Esophagus squamous epithelium (tissue), 5 donors: ENCODE measurements at places on chromosomes 7 and 10. TPM values are rescaled to one million over a fixed set of nuclear protein-coding genes. Genes with fewer than 3 reads are reported as not detected.

DNA sequence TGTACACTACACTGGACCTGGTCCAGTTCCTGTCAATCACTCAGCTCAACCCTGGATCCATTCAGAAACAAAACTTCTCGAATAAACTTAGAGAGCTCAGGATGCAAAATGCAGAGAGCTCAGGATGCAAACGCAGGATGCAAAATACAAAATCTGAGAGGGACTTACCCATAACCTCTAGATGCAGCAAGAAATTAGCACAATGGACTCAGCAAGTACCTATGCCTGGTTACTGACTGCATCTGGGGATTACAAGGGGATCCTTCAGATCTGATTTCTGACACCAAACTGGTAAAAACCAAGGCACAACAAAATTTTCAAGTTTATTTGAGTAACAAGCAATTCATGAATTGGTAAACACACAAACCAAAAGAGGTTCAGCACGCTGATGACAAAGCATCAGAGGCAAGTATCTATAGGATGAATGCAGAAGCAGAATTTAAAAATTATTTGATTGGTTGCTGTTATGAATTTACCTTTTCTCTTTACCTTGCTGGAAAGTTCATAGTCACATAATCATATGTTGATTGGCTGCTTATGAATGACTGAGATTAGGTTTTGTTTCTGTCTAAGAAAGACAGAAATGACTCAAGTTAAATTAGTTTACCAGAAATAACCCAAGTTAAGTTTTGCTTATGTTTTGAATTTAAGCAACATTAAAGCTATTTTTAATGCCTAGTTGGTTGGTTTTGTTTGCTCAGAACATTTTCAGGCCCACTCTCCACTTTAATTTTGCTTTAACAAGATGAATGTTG lies 11.4 kb downstream of the GIMAP6 start:
- no peak for DNase-seq

DNA sequence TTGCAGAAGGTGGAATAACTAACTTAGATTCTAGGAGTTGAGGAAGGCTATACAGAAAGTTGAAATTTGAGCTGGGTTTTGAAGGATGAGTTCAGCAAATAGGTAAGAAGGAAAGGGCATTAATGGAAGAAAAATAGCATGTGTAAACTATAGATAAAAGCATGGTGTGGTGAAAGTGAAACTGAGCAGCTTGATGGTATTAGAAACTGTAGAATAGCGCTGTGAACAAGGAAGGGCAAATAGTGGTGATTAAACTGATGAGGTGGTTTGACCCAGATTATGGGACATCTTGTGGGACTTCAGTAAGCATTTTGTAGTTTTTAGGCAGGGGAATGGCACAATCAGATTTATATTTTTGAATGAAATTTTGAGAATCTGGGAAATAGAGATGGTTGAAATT lies 90.5 kb downstream of the EXOC6 start:
- no peak for DNase-seq

GRCh38 chr7:38740041-38740440 lies 108.9 kb upstream of the AMPH start:
- DNase-seq, result no peak

GRCh38 chr7:52501696-52502095 lies 533.7 kb upstream of the POM121L12 start:
- DNase-seq, result no peak

DNA sequence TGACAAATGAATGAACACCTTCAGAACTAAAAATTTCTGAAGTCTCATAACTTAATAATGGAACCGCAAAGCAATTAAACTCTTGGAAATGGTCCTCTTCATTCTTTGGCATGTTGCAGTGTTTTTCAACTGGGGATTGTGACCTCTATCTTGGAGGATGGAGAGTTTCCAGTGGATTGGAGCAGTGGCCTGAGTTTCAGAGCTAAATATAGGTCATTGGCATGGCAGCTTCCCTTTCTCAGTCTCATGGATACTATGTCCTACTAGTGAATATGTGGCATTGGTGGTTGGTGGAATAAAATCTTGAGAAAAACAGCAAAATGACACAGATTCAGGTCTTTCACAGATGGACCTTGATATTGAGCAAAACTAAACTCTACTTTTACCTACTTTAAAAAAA lies 24.1 kb upstream of the EPC1 start:
- no peak for DNase-seq

DNA sequence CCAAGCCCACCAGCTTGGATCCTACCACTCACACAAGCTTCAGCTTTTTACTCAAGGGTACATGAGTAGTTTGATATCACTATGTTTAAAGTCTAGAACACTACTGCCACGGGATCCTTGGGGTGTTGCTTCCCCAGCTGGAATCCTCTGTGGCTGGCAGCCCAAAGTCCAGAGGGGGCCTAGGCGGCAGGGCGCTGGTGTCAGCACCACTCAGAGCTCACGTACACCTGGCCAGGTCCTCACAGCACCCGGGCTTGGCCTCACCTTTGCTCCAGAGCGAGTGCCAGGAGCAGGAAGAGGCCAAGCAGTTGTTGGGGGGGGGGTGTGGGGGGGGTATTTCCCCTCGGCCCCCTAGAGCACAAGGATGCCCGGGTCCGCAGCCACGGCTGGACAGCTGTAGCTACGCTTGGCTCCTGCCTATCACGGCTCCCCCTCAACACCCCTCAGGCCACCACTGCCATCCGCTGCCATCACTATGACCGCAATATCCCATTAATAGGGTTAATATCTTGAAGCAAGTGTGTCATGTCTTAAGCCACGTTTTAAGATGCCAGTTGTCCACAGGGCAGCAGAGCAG lies 17.0 kb downstream of the ZDHHC6 start:
- DNase-seq, result no peak

DNA sequence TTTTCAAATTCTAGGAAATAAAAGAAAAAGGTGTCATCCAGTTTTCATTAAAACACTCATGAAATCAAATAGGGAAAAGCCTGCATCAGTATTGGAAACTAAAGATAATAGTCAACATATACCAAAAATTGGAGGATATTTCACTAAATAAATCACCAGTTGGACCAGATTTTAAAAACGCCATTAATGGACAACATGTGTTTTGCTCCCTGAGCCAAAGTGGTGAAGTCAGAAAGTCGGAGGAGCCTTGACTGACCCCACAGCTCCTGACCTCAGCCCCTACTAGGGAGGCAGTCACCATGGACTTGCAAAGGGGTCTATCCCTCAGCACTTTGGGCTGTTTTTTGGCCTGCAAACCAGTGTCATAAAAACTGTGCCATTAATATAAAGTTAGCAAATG lies 98.3 kb upstream of the SEC61G start:
- no peak for DNase-seq

DNA sequence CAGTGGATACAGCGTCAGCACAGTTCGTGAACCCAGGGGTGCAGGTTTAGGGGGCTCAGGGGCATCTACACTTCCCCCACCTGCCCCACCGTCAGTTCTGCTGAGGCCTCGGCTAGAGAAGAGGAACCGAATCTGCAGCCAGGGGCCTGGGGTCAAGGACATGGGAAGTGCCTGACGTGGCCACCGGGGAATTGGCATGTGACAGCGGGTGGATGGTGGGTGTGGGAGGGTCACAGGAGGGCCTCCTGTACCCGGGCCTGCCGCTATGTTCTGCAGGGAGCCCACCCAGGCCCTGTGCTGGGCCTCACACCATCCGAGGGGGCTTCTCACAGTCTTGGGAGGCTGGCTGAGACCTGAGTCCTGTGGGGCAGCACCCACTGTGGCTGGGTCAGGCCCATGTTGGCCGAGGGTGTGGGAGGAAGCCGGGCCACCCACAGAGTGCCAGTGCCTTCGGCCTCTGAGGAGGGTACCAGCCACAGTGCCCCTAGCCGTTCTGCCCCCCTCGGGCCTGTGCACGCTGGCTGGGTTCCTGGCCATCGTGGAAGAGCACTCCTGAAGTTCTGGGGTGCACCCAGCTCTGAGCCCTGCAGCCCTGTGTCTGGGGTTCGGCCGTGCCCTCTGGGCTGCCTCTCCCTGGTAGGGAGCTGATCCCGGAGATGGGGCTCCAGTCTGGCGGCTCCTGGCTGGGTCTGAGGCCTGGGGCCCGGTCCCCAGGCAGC lies 5.9 kb downstream of the TTYH3 start:
- DNase-seq, result peak; percentile 38

DNA sequence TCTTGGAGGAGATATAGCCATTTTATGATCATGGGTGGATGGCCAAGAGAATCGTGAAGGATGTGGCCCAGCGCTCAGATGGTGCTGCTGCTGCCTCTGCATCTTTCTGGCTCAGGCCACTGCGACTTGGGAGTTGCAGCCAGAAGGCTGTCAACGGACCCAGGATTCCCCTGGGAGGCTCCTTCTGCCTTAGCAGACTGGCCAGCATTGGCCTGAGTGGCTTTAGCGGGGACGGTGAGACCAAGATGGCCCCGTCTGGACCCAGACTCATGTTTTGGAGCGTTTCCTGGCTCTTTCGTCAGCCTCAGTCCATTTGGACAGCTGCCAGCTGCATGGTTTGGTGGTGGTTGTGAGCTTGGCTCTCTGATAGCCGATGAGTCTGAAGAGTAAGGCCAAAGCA lies 97.2 kb downstream of the GALNT17 start:
- DNase-seq, result no peak

- DNase-seq, result no peak
Observed at GRCh38 chr10:71067098-71067740, 145.2 kb upstream of the UNC5B start.

DNA sequence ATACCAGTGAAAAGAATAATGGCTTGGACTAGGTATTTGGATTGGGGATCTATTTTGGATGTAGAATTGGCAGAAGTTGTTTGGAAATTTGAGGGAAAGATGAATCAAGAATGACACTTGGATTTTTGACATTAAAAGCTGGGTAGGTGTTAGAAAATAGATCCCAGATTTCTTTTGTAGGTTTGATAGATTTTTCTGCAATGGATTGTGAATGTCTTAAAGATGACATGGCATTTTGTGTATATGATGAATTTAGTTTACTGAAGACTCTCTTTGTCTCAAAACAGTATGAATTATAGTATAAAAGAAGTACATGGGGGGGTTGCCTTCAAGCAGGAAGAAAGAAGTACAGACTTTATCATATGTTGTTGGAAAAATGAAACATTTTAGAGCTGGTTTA lies 75.8 kb downstream of the MPLKIP start:
- DNase-seq, result no peak

- no peak for DNase-seq
Observed at GRCh38 chr10:120793088-120793487, 58.1 kb upstream of the WDR11 start.

DNA sequence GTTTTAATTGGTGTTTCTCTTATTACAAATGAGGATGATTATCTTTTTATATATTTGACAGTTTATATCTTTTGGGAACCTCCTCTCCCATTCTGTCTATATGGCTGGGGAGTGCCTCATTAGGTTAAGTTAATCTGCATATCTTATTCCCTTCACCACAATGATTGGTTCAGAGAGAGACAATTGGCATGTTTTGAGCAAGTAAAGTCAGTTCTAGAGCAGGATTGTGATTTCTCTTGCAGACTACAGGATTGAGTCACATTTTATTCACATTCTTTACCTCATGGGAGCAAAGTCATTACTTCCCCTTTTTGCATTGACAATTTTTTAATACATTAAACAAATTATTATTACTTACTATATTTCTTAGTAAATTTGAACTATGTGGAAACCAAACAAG lies 345.6 kb downstream of the MDFIC start:
- DNase-seq, result no peak

The FGL2 gene
- 16.4 TPM for total RNA-seq

The DNAJC12 gene
- not detected for total RNA-seq

The ACHE gene
- total RNA-seq, result 1.5 TPM
